ENCODE measurements at places on chromosomes 3 and 15.

DNA sequence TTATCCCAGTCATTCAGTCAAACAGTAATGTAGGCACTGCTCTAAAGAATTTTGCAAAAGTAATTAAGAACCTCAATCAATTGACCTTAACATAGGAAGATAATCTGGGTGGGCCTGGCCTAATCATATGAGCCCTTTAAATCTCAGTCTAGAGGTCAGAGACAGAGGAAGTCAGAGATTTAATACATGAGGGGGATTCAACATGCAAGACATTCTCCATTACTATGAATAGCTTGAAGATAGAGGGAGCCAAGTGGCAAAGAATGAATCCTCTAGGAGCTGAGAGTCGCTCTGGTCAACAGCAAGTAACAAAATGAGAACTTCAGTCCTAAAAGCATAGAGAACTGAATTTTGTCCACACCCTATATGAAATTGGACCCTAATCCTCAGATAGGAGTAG, 39.0 kb upstream of the MBNL1 start:
- no peak for DNase-seq

GRCh38 chr15:90955624-90956273, 1.1 kb downstream of the RCCD1 start:
- no peak for DNase-seq

DNA sequence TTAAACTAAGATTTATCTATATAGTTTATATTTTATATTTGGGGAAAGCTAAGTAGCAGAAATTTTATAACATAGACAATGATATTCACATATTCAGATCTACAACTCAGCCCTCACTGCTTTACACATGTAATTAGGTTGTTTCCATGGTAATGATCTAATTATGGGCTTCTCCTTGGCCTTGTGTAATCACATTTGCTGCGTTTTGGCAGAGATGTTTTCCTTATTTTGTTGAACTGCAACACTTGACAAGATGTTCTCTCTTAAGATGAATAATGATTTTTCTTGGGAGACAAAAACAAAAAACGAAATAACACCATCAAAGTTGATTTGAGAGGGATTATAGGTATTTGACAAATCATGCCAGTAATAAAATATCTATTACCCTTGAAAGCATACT, 635.6 kb upstream of the TBL1XR1 start:
- DNase-seq, result no peak

DNA sequence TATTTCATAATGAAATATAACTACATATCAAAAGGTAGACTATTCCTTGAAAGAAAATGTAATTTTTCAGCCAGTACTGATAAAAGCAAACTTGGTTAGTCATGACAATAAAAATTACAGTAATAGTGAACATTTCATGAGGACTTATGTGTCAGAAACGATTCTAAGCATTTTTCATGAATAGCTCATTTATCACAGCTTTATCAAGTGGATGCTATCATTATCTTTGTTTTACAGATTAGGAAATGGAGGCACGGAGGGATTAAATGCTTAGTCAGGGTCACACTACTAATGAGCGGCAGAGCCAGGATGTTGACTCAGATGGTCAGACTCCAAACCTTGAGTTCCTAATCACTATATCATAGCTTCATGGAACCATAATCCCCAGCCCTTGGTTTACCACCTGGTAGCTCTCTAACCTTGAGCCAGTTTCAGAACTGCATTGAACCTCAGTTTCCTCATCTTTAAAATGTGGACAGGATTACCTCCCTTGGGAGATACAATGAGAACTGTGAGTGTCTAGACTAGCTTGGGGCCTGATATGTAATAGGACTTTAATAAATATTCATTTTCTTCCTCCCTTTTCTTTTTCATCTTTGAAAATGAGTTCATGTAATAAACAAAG, 85.4 kb downstream of the TNIK start:
- no peak for DNase-seq

GRCh38 chr3:123111640-123112039, 44.8 kb downstream of the PDIA5 start:
- DNase-seq, result no peak

- no peak for DNase-seq
Measured at GRCh38 chr3:59798372-59799086, 748.7 kb upstream of the CFAP20DC start.

- no peak for DNase-seq
Measured at GRCh38 chr3:2623436-2623835, 486.7 kb downstream of the IL5RA start.

DNA sequence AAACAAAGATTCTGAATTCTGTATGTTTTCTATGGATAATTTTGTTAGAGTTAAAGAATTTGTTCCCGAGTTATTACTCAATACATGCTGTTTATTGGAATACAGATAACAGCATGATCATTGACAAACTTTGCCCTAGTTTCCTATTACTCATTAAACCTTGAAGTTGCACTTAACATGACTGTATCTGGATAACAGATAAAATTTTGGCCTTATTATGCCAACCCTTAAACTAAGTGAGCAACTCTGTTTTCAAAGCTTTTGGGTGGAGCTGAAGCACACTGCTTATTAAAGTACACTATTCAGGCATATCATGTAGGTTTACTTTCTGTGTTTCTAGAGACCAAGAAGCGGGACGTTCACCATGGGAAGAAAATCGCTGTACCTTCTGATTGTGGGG, at the start of gene AADAC:
Gene AADAC (plus strand): TSS at position 318 of the 400 bp plus-strand sequence. CDS start 47 bp downstream, at position 365.
- DNase-seq, result no peak

GRCh38 chr15:74768099-74768770, 13.6 kb upstream of the CSK start:
- DNase-seq, result no peak

- no peak for DNase-seq
Measured at GRCh38 chr3:104632521-104632920, 734.2 kb upstream of the ALCAM start.

- no peak for DNase-seq
Measured at GRCh38 chr3:193704431-193704830, 111.4 kb downstream of the OPA1 start.

DNA sequence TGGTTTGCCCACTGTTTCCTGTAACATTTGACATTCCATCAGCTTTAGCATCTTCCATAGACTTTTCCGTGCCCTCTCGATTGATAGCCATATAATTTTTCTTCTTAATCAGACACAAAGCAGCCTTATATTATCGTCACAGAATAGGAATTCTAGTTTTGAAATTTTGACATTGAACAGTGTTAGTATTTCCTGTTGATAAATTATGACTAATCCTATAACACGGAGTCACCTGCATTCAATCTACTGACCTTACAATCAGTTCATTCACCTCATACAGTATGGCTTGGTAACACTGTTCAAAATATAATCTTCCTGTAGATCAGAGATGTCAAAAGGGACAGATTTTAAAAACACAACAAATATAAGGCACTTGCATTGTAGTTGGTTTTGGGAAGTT, 423.7 kb downstream of the C3orf38 start:
- no peak for DNase-seq

- DNase-seq, result no peak
Measured at GRCh38 chr3:28018925-28019718, 222.3 kb upstream of the CMC1 start.

DNA sequence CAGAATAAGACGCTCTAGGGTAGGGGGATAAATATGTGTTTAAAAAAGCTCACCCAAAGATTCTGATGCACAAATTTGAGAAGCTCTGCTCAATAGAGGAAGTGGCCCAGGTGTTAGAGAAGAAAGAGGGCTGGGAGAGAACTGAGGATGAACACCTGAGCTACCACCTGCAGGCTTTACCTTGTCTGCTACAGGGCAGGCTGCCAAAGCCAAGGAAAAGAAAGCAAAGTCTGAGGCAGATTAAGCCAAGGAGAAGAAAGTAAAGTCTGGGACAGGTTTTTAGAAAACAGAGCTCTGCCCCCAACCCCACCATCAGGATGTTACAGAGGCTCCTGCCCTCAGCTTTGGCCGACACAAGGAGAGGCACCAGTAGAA, 92.9 kb downstream of the THRB start:
- DNase-seq, result no peak

DNA sequence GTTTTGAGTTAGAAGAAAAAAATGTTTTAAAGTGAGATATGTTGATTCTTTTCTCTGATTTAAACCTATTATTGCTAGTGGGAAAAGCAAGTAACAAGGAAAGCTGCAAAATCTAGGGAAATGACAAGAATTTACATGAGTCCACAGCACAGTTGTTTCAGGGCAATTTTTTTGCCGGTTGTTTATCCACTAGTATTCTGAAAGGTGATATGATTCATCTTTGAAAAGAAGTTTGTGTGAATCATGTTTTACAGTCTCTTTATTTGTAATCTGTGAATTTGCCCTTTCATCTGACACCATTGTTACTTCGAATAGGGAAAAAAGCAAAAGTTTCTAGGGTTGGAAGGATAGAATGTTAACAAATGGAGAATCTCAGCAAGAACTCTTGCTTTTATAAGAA, 894.7 kb downstream of the OTOL1 start:
- no peak for DNase-seq

GRCh38 chr3:33403756-33404155, 36.4 kb downstream of the UBP1 start:
- no peak for DNase-seq

DNA sequence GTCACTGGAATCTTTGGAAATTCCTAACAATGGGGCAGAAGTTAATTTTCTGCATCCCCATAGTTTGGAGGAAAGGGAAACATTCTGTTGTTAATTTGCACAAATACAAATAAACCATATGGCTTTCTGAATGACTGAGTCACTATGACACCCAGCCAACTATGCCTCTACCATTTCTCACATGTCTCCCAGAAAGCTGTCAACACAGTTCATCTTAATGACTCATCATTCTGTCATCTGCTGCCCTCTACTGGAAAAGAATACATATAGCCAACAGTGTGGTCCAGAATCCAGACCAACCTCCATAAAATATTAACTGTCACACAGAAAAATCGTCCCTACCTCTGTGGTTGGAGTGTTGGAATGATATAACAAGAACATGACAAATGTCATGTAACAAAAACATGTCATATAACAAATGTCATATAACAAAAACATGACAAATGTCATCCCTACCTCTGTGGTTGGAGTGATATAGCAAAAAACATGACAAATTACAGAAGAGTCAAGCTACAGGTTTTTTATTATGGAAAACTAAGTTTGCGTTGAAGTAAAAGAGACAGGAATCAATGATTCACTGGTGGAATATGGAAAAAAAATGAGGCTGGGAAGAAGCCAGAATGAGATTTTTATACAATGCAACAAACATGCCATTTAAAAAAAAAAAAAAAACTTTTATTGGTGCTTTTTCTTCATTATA, 47.7 kb upstream of the GYG1 start:
- DNase-seq, result peak; percentile 40

DNA sequence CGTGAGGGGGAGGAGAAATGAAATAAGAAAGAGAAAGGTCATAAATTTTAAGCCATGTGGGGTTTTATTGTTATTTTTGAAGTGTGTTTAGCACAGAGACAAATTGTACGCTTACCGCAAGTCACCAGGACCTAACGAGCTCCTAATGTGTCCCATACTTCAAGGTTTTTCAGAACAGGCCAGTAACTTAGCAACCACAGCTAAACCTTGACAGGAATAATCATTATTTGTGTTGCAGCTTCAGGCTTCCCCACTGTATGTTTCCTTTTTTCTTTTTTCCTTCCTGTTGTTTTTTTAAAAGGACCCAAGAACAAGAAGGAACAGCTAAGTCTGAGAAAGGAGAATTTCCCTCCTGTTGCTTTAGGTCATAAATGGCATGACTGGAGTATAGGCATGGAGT, 160.8 kb downstream of the TUSC7 start:
- DNase-seq, result no peak

DNA sequence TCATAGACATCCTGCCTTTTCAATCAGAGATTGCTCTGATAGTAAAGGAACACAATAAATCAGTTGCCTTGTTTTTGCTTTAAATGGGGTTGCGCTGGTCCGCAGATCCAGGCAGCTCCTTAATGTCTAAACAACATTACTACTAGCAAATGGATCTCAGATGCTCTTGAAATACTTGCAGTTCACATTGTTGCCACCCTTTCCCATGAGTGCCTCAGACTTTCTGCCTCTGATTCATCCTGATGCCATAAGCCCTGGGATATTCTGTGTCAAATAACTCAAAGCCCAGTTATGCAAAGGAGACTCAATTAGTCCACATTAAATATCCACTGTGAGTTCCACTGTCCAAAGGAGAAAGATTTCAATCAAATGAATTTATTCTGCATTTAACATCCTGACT, 196.7 kb downstream of the PLCH1 start:
- DNase-seq, result no peak

- DNase-seq, result no peak
Measured at GRCh38 chr3:66800941-66801545, 197.1 kb upstream of the KBTBD8 start.

DNA sequence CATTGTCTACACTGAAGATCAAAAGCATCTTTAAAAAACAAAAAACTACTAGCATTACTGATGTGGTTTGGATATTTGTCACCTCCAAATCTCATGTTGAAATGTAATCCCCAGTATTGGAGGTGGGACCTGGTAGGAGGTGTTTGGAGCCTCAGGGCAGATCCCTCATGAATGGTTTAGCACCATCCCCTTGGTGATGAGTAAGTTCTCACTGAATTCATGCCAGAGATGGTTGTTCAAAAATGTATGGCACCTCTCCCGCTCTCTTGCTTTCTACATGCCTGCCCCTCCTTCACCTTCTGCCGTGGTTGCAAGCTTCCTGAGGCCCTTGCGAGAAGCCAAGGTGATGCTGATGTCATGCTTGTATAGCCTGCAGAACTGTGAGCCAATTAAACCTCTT, 136.6 kb upstream of the FHIT start:
- no peak for DNase-seq

DNA sequence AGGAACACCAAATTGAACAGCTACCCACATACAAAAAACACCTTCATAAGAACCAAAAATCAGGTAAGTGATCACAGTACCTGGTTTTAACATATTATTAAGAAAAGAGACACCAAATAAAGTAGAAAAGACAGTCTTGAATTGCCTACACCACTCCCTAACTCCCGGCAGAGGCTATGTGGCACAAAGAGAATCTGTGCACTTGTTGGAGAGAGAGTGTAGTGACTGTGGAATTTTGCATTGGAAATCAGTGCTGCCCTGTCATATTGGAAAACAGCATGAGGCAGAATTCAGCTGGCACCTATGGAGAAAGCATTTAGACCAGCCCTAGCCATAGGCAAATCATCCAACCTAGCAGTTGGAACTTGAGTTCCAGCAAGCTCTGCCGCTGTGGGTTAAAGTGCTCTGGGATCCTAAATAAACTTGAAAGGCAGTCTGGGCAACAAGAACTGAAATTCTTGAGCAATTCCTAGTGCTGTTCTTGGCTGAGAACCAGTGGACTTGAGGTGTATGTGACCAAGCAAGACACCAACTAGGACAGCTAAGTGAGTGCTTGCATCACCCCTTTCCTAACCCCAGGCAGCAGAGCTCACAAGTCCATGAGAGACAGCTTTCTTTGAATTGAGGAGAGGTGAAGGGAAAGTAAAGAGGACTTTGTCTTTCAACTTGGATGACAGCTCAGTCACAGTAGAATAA, 969.6 kb upstream of the ALCAM start:
- DNase-seq, result no peak

DNA sequence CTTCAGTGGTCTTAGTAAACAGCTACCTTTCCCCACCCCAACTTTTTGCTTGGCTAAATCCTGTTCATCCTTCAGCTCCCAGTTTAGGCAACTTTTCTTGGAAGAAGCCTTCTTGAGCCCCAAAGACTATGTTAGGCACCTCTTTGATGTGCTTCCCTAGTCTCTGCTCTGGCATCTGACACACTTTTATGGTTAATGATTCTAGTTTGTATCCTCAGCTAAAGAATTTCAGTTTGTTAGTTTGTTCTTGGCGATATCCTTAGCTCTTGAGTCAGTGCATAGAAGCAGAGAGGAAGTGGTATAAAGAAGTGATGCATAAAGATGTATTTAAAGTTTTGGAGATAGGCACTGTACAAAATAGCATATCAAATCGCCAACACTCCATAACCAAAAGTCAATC, 168.4 kb downstream of the WDR72 start:
- DNase-seq, result no peak

GRCh38 chr3:174089592-174089991, 692.0 kb downstream of the NLGN1 start:
- DNase-seq, result no peak

Measured in CD4-positive, alpha-beta T cell treated with Interleukin-6 at 100 ng/mL for 8 hours (primary cell).